Caki2 (cell line): ENCODE measurements at places on chromosomes 7 and 10. TPM values are rescaled to one million over a fixed set of nuclear protein-coding genes. Genes with fewer than 3 reads are reported as not detected.

DNA sequence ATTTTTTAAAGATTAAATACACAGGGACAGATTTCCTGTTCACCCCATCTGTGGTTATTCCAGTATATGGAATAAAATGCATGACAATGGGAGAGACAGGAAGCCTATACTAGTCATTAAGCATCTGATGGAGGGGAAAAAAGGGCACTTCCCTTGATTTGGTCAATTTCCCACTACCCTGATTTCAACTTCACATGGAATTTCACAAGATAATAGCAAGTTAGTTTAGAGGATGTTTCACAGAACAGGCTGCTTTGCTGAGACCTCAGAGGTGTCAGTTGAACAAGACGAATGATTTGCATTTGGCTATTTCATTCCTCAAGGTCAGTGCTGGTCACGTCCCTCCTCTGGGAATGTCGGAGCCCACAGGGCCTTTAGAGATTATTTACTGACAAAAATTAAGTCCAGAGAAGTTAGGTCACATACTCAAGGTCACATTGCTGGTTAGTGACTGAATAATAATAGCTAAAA lies 4.7 kb upstream of the ITPRIP start:
- DNase-seq = no peak

DNA sequence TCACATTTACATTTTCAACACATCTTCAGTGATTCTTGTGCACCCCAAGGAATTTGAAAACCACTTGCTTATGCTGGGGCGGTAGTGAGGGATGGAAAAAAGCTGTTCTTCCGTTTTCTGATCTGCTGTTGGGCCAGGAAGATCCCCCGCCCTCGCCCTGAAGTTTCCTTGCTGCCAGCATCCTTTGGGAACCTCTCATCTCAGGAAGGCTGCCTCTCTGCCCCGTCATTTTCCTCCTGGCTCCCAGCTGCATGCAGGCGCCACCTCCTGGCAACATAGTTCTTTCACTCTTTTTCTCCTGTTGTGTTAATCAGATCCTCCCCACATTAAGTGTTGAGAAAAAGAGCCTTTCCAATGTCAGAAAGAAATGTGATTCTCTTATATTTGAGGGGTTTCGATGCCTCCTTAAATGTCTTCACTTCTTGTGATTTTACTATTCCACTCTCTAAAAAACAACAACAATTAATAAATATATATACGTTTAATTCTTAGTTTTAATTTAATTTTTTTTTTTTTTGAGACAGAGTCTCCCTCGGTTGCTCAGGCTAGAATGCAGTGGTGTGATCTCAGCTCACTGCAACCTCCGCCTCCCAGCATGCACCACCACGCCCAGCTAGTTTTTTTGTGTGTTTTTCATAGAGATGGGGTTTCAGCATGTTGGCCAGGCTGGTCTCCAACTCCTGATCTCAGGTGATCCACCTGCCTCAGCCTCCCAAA lies 122.9 kb downstream of the RALA start:
- DNase-seq = peak; percentile 67

GRCh38 chr7:117041822-117042221 lies 88.5 kb downstream of the ST7 start:
- DNase-seq = no peak

GRCh38 chr7:50982626-50983025 lies 199.9 kb upstream of the GRB10 start:
- DNase-seq = no peak

The LIPM gene
- not detected in 2 replicates for total RNA-seq

The EVX1 gene
- total RNA-seq = not detected in 2 replicates
